ENCODE measurements at places on chromosomes 7 and 10. TPM values are rescaled to one million over a fixed set of nuclear protein-coding genes. Genes with fewer than 3 reads are reported as not detected.

DNA sequence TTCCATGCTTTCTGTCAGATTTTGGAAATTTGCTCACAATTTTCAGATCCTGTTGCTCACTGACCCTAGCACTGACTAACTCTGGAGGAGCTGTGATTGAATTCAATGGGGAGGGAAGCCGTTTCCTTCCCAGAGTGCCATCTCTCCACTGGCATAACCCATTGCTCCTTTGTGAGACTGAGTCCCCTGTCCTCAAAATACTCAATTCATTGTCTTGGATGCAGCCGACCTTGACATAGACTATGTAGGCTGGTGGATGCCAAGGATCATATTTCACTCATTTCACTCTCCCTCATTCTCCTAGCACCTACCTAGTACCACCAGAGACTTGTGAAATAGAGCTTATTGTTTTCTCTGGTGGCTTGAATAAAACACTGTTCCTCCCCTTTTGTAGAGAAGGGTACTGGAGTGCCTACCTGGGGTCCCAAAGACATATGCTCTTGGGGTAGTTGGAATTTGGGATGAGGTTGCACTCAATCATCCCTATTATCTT, 511.3 kb upstream of the ZMIZ1 start:
- DNase-seq: no peak

ELMO1 gene
- polyA plus RNA-seq: 65.6 TPM

DNA sequence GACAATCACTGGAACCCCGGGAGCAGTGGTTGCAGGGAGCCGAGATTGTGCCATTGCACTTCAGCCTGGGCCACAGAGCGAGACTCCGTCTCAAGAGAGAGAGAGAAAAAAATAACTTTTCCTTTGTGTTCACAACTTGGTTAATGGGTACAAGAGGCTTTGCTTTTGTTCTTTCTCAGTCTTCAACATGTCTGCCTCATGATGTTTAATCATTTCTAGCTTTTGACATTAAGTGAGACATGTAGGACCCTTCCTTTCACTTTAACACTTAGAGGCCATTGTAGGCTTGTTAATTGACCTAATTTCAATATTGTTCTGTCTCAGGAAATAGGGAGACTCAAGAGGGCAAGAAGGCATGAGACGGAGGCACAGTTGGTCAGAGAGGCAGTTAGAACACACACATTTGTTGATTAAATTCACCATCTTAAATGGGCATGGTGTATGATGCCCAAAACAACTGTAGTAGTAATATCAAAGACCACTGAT, 9.3 kb upstream of the CRCP start:
- DNase-seq: no peak

- no peak for DNase-seq
These were observed 101.6 kb downstream of the SORBS1 start for GRCh38 chr10:95459446-95460045.

Data from CD8-positive, alpha-beta memory T cell (primary cell).